Lower lobe of right lung (tissue), 2 donors: ENCODE measurements at places on chromosomes 6 and 20.

GRCh38 chr6:48825501-48826151, 637.4 kb downstream of the MMUT start:
- DNase-seq, result no peak

DNA sequence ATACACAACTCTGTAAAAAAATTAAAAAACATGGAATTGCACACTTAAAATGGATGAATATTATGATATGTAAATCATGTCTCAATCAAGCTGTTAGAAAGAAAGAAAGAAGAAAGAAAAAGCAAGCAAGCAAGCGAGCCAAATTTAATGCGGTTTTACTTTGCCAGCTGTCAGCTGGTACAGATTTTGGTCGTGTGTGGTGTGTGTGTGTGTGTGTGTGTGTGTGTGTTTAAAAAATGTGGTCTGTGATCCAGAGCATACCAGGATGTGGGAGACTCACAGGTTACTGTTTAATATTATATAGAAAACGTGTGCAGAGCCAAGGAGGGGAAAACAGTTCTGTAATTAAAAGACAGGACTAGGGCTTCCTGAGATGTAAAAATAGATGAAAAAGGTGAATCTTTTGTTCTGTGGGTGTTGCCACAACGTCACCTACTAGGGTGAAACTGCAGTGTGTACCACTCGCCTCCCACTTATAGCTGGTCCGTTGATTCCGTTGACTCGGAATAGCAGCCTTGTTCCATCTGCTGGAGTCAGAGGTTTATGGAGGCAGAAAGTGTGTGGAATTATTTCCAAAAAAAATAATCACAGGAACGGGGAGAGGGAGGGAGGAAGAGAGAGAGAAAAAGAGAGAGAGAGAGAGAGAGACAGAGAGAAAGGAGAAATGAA, 197.7 kb downstream of the BCAS1 start:
- no peak for DNase-seq

DNA sequence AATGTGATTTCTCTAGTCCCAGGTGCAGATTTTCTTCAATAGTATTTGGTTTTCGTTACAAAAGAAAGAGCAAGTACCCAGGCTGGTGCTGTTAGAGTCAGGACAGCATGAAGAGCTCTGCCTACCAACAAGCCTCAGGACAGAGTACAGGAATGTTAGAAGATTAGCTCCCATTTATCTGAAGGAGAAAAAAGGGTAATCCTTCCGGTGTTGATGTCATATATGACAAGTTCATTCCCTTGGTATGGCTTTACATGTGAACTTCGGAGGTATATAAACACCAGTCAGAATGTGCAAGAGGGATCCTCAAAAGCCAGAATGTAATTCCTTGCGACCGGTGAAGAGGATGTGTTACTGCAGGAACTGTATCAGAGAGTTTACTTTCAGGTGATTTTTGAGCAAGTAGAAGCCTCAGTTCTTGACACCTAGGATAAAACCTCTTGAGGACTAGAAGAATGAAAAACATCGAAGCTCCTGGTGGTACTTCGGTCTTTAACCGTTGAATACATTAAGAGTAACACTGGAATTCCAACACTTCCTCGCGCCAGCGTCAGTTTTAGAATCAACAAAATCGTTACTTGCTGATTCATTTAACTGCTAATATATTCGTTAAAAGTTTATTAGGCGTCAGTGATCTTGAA, 194.2 kb upstream of the ZNF184 start:
- no peak for DNase-seq

DNA sequence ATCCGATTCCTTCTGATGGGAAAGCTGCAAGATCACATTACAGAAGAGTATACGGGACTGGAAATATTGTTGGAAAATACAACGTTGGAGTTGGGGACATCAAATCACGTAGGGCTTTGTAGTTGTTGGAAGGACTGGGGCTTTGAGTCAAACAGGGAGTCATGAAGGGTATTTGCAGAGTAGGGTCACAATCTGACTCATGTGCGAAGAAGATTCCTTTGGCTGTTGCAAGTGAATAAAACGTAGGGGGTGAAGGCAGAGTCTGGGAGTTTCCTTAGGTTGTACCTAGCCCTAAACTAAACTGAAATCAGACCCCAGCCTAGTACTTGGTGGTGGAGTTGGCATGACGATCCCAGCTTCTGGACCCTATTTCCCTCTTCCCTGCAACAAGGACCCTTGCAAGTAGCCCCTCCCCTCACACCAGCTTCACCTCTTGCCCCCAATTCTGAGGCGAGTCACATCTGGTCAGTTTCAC, 32.3 kb downstream of the SNX5 start:
- no peak for DNase-seq

DNA sequence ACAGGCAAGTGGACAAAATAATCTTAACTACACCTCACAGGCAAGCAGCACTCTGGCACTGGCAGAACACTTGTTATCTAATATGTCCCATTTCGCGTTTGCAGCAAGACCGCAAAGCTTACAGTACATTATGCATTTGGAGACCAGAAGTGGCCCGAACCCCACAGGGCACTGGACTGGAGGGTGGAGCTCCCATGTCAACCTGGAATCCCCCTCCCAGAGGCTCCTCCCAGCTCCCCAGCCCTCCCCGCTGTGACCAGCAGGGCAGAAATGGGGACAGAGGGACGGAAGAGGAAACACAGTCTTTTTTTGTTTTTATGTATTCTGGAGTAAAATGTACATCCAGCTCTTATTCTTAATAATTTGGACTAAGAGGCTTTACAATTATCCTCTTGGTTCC, 263.7 kb downstream of the SMOC2 start:
- no peak for DNase-seq

DNA sequence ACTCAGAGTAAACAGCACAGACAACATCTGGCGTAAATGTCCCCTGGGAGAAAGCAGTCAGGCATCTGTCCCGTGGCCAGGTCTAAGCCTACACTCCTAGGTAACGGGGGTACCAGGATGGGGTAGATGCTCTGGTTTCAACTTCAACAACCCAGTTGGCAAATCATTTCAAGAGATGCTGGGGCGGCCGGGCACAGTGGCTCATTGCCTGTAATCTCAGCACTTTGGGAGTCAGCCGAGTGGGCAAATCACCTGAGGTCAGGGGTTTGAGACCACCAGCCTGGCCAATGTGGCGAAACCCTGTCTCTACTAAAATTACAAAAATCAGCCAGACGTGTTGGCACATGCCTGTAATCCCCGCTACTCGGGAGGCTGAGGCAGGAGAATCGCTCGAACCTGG, 12.3 kb downstream of the PREX1 start:
- no peak for DNase-seq

DNA sequence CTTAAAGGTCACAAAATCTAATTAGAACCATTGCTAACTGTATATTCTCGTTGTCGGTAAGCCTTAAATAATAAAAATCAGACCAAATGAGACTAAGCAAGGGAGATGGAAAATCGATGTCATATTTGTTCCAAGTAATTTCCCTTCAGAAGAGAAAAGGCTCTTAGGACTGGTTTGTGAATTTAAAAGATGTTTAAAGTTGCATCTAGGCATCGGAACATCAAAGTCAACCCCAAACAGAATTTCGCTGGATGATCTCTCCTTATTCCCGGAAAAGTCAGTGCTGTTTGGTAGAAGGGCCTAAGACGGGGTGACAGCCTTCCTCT, 63.8 kb downstream of the NPEPL1 start:
- DNase-seq, result no peak

GRCh38 chr6:157228426-157229131, 94.7 kb downstream of the TMEM242 start:
- DNase-seq, result no peak

- DNase-seq, result no peak
Observed at GRCh38 chr6:56087421-56087820, 160.0 kb downstream of the COL21A1 start.

- no peak for DNase-seq
Observed at GRCh38 chr6:154606457-154606856, 96.0 kb upstream of the CNKSR3 start.

DNA sequence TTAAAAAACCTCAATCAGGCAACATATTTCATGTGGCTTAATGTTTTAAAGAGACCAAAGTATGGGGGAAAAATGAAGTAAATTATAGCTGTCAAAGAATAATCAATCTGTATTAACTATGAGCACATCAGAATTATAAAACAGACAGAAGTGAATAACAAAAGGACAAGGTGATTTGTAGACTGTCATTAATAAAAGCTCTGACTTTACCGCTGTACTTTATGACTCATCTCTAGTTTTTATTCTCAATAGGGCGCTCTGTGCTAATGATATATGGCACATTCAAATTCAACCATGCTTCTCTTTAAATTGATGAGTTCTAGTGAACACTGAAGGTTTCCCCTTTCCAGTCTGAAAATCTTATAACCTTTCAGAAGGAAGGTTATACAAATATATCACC, 72.0 kb downstream of the PREP start:
- DNase-seq, result no peak

GRCh38 chr6:168403370-168404005, 37.5 kb upstream of the SMOC2 start:
- DNase-seq, result no peak

DNA sequence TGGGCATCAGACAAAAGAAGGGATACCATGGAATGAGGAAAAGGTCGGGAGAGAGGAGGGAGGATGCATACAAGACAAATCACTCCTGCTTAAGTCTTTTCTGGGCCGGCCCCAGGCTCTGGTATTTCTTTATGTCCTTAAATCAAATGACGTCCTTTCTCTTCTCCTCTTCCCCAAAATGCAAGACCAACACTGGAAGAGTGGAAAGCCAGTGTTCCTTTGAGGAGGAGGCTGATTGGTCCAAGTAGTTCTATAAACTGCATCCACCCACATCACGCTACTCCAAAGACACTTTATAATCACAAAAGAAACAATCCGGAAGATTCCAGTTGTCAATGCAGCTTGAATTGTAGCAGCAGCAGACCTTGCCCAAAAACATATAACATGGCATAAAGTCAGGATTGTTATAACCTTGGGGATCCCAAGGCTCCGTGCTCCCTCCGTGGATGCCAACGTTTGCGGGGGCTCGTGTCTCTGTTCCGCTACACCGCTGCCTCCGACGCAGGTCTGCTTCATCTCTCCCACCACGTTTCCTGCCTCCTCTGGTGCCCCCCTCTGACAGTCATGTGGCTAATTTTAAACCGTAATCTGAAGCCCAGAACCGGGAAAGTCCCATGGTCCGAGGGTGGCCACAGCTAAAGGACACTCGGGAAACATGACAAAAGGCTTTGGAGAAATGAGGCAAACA, 47.1 kb downstream of the MCUR1 start:
- DNase-seq, result no peak

DNA sequence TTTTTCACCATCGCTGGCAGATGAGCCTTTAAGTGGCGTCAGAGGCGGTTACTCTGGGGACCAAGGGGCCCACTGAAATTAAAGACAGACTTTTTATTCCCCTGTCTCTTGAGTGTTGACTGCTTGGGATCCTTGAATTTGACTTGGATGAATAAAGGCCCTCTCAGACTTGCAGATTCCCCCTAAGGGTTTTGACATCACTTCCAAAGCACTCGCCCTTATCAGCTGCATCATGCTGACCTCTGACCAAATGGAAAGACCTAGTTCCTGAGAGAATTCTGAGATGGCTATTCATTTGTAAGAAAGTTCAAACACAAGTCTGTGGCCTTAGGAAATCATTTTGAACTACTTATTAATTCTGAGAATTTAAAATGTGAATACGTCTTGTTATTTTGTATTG, 13.5 kb upstream of the MOXD1 start:
- DNase-seq, result no peak

- no peak for DNase-seq
Observed at GRCh38 chr6:135093578-135093977, 39.0 kb upstream of the HBS1L start.

DNA sequence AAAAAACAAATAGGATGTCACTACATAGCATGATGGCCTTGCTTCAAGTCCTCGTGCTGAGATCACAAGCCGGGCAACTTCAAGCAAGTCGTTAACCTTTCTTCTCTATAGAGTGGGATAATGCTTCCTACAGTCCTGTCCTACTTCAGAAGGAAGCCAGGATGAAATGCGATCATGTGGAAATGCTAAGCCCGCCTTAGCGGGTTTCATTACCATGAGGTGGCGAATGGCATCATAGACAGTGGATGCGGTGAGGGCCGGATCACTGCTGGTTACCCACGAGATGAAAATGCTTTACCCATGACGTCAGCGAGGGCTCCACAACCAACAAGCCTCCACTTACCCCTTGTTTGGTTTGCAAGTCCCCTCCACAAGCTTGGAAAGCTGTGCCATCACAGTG, 206.4 kb downstream of the TBXT start:
- no peak for DNase-seq

DNA sequence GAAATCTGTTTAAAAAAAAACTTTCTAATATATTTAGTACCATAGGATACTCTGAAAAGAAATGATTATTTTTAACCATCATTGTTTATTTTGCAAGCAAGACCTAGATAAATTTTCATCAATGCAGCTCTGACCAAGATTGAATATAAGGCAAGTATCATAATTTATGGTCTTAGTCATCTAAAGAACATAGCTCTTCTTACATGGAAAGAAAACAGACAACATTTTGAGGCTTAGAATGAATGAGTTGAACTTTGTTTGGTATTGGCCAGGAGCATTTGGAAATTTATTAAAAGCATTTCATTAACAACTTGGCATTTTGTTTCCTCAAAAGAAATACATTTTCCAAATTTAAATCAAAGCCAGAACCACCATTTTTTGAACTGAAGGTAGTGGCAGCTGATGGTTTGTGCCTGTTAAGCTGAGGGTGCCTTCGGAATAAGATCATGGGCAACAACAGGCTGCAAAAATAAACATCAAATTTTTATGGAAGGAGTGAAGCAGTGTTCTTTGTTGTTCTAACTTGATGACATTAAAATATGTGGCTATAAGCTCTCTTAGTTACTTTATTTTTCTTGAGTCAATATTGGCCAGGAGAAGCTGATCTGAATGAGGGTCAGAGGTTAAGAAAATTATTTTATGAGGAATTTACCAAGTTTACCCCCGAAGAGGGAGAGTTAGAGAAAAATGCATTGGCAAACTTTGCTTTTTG, 6.7 kb upstream of the ATXN1 start:
- no peak for DNase-seq
